ENCODE measurements at places on chromosomes 11 and 22.

GRCh38 chr11:81787584-81788049 is 946.0 kb downstream of the FAM181B start:
- DNase-seq, result peak; percentile 38

- no peak for DNase-seq
These were observed 548.7 kb downstream of the FAM181B start for GRCh38 chr11:82184966-82185365.

- DNase-seq, result no peak
These were observed 8.4 kb upstream of the GLYATL1 start for GRCh38 chr11:58930926-58931325.

DNA sequence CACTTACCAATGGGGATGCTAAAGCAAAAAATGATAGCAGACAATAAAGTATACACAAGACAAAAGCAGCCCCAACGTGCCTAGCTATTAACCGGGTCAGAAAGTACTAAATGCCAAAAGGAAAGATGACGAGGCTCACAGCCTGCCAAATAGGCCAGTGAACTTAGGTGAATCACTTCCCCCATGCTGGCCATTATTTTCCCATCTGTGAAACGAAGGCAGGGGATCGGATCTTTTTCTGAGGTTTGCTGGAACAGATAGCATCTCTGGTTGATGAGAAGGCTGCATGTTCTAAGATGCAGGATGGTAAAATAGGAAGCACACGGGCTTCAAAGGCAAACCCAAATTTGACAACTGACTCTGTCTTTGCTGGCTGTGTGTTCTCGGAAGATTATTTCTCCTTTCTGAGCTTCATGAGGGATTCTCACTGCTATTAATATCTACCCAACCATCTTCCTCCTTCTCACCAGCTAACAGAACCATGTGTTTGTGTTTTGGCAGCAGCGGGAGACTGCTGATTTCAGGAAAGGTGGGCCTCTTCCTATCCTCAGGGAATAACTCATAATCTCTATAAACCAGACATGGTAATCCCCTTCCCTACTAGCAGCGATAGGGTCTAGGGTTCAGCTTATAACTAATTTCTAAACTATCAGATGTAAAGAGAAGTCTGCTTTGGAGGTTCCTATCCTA is 390.7 kb downstream of the LARGE1 start:
- DNase-seq, result no peak

GRCh38 chr11:117875382-117876058 is 938 bp downstream of the FXYD6 start:
- peak; percentile 26 for DNase-seq

- DNase-seq, result no peak
These were observed 1447.5 kb downstream of the BRD1 start for GRCh38 chr22:48380016-48380665.

- DNase-seq, result no peak
These were observed 4.0 kb downstream of the AIFM3 start for GRCh38 chr22:20970939-20971657.

- no peak for DNase-seq
These were observed 149.1 kb downstream of the LARGE1 start for GRCh38 chr22:33771136-33771535.

GRCh38 chr22:32531931-32532819 is 57.6 kb downstream of the FBXO7 start:
- DNase-seq, result no peak

DNA sequence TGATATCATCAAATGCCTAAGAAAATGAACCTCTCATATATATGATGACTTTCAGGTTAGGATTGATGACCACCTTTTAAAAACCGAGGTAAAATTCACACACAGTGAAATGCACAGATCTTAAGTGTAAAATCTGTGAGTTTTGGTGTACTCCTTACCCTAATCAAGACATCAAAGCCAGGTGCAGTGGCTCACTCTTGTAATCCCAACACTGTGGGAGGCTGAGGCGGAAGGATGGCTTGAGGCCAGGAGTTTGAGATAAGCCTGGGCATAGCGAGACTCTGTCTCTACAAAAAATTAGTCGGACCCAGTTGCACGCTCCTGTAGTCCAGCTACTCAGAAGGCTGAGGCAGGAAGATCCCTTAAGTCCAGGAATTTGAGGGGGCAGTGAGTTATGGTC is 140.4 kb downstream of the UVRAG start:
- DNase-seq, result no peak

- DNase-seq, result no peak
These were observed 63.7 kb upstream of the NNMT start for GRCh38 chr11:114232400-114233059.

DNA sequence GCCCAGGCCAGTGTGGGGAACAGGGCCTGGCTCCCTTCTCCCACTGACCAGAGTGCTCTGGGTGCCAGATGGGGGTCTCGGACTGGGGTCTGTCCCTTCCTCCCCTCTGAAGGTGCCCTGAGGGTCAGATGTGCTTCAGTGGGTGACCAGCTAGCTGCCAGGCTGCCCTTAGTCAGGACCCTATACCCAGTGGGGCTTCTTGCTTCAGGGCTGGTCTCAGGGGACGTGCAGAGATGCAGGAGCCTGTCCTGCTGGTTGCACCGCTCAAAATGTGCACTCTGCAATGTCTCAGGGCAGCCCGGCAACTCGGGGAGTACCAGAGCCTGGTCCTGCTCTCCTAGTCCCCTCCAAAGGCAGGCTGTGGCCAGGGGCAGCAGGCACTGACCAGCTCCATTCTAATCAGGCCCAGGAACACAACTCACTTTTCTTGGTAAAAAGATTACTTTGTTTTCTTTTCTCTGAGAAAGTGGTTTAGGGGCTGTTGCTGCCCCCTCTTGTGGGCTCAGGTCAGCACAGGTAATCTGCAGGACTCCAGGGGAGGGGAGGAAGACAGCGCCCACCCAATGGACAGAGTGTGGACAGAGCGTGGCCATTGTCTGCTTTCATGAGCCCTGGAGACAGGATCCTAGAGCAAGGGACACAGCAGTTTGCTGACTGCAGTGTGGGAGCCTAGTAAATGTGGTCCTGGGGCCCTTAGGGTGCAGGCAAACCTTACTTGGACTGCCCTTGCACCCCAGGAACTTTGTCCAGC is 80.9 kb downstream of the MED15 start:
- no peak for DNase-seq

DNA sequence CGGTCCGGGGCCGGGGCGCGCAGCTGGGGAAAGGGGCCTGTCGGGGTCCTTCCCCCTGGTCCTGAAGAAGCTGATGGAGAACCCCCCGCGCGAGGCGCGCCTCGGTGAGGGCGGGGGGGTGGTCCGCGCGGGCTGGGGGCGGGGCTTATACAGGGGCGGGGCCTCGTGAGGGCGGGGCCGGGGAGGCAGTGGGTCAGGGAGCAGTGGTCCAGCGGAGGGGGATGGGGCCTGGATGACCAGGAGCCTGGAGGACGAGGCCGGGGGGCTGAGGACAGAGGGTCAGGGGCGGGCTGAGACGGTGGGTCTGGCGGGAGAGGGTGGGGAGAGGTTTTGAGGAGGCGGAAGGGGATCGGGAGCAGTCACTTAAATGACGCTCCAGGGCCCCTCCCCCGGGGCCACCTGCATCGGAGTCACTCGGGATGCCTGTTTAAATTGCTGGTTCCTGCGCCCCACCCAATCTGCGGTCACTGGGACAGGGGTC is 396 bp downstream of the TEF start:
- DNase-seq, result peak; percentile 76

- no peak for DNase-seq
These were observed 1477.9 kb downstream of the TBC1D22A start for GRCh38 chr22:48240148-48240934.

DNA sequence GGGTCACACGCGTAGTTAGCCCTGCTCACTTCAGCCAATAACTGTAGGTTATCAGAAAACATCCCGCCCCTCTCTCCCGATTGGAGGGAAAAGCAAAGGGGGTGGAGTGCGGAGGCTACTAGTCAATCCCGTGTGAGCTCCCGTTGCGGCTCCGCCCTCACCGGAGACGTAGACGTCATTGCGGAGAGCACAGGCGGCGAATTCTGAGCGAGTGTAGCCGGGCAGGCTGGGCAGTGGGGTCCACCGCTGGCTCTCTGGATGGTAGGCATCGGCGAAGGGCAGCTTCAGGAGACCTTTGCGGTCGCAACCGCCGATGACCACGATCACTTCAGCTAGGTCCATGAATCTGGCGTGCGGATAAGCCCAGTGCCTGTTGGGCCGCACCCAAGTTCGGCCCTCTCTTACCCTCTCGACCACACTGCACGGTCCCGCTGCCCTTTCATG is 4.7 kb downstream of the KLHL35 start:
- peak; percentile 69 for DNase-seq

- DNase-seq, result no peak
These were observed 69.5 kb upstream of the GNAZ start for GRCh38 chr22:23000657-23001347.

GRCh38 chr22:17576470-17576869 is 13.2 kb downstream of the SLC25A18 start:
- DNase-seq, result no peak

GRCh38 chr22:35498026-35498800 is 42.4 kb upstream of the RASD2 start:
- DNase-seq, result no peak

GRCh38 chr22:30423301-30423958 is 2.1 kb upstream of the MTFP1 start:
- peak; percentile 55 for DNase-seq

DNA sequence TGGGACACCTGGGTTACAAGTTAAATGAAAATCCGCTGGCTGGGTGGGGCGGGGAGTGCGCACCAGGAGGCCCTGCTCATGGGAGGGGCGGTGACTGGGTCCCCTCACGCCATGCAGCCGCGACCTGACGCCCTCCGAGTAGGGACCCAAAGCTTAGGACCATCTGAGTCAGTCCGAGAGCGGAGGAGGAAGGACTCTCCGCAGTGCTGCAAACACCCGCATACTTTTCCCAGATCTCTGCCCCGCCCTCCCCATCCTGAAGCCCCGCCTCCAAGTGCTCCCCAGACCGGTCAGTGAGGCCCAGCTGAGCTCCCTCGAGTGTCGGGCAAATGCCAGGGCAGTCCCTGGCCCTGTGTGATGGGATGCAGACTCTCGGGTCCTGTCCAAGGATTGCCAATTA is 6.6 kb upstream of the FLI1 start:
- DNase-seq, result no peak

DNA sequence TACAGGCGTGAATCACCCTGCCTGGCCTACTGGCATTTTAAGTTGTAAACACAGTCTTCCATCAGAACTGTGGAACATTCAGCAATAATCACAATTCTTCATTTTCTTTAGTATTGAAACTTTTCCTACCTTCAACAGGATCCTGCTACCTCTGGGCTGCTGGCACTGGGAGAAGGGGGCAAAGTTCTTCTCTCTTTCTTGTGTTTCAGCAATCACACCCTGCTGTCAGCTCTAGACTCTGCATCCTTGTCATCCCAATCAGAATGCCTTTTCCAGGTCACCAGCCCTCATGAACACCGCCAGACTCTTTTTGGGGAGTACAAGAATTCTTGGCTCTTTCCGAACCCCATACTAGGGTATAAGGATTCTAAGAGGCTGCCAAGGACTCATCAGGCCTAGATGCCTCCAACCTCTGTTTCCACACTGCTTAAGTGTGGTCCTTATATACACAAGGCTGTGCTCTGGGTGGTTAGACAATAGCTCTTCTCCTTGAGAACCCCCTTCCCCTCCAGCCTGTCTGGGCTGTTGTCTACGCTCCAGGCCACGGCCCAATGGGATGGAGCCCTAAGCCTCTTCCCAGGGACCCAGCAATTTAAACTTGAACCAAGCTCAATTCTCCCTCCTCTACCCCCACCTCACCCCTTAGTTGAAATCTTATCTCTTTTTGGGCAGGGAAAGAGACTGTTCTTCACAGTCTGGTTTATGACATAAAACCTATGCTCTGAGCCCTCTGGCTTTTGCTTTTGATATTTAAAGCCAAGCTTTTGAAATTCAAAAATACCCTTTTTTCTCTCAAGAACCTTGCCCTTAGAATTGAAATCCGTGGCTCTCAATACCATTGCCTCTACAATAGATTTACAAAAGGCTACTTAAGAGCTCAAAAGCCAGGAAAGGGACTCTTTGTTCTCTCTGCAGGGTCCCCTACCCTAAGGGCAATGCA is 327.4 kb downstream of the BUD13 start:
- no peak for DNase-seq

DNA sequence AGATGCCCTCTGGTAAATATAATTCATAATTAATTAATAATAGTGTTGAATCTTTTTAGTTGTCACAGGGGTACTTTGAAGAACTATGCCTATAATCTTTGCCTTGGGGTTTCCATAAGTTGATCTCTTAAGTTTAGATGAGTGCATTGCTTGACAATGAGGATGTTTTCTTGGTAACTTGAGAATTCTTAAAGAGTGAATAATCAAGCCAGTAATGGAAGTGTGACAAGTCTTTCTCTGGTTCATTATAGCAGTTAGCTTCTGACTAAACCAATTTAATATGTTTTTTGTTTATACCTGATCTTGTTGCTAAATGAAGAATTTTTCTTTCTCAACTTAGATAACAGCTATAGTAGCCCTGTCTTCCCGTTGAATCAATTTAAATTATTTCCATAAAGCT is 46.2 kb downstream of the ATXN10 start:
- DNase-seq, result no peak
